ENCODE measurements at places on chromosomes 6 and 20.
A peak's percentile ranks its signal among the peaks of the same experiment; 100 is the strongest.

DNA sequence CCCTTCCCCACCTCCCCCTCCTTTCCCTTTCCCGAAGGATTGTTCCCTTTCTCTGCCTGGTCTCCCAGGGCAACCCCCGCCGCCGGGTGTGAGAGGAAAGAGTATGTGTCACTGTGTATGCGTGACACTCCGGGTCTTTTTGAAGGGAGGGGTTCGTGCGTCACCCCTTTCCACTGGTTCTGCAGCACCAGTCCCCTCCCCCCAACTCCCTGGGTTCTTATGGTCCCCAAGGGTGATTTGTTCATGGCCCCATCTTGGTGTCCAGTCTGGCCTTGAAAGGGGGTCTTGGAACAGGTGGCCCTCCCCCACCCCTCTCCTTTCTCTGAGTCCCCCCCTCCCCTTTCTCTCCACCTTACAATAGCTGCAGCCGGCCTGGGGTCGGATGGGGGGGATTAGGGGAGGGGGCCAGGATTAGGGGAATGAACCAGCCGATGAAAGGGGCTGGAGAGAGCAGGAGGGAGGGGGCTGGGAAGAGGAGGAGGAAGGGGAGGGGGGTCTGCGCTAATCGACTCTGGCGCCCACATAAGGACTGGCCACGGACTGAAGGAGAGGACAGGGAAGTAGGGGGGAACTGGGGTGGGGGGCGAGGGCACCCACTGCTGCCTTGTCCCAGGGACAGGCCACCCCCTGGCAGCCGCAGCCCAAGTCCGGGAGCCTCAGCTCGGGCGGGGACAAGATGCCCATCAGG, 1.3 kb upstream of the RING1 start:
- peak; percentile 53 for DNase-seq

DNA sequence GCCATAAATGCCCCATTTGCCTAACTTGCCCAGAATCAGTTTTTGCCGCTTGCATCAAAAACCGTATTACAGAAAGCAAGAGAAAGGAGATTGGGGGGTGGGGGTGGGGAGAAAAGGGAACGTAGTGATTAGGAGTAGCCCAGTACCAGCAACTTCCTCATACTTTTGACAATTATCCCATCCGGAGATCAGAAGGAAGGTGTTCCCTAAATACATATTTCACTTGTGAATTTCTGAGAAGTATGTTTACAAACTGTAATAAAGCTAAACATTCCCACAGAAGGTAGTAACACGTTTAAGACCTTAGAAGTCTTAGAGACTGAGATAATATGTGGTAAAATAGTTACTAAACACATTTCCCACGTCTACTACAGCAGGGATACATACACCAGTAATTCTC, 14.5 kb downstream of the PREP start:
- no peak for DNase-seq

DNA sequence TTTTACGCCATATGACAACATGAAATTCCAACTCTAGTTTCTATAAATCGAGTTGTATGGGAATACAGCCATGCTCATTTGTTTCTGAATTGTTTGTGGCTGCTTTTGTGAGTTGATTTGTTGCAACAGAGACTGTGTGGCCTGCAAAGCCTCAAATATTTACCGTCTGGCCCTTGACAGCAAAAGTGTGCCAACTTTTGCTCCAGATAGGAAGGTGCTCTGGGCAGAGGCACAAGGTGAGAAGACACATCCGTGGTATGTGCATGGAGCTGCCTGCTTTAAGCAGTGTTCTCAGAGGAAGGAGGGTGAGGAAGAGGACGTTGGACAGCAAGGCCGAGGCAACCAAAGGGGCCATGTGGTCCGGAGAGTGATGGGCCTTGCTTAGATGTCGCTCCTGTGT, 57.4 kb downstream of the IYD start:
- no peak for DNase-seq

GRCh38 chr20:59147586-59147985, 16.0 kb upstream of the ZNF831 start:
- DNase-seq: no peak

- no peak for DNase-seq
Observed at GRCh38 chr6:144017166-144018094, 9.4 kb upstream of the PLAGL1 start.

DNA sequence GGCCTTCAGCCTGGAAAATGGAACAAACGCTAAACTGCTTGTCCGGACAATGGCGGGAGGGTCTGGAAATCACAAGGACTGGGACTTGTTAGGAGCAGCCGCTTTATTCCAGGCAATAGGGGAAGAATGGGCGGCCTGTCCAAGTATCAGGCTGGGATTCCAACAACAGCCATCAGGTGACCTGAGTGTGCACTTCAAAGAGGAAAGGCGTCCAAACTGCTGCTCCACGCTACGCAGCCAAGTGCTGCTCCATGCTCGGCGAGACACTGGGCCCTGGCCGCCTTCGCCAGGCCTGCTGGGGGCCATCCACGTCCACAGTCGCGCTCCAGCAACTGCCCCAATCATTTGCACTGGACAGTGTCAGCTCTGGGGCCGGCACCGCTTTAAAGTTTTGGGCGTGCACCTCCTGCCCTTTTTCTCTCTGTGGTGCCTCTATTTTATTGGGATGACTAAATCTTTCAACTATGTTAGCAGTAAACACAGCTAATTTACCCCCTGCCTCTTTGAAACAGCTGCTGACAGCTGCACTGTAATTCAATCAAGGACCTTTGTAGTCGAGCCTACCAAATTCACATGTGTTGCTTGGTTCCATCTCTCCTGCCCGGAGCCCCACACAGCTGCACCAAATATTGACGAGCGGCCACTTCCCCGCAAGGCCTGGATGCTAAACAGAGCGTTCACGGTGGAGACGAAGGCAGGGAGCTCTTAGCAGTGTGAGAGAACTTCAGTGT, 98.3 kb downstream of the BMP7 start:
- DNase-seq: no peak

DNA sequence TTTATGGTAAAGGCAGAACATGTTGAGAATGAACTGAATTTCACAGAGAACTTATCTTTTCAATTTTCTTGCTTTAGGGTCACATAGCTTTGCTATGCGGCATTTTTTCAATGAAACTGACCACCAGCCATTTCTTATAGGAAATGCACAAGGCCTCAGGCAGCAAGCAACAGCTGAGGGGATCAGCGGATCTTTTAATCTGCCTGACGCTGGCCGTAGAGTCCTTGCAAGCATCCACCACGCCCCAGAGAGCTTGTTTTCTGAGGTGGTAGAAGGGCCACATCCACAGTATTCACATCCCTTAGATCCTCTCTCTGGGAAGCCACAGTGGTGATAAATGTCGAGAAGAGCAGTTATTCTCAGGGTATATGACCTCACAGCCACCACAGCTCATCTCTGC, 34.3 kb downstream of the FLRT3 start:
- no peak for DNase-seq

DNA sequence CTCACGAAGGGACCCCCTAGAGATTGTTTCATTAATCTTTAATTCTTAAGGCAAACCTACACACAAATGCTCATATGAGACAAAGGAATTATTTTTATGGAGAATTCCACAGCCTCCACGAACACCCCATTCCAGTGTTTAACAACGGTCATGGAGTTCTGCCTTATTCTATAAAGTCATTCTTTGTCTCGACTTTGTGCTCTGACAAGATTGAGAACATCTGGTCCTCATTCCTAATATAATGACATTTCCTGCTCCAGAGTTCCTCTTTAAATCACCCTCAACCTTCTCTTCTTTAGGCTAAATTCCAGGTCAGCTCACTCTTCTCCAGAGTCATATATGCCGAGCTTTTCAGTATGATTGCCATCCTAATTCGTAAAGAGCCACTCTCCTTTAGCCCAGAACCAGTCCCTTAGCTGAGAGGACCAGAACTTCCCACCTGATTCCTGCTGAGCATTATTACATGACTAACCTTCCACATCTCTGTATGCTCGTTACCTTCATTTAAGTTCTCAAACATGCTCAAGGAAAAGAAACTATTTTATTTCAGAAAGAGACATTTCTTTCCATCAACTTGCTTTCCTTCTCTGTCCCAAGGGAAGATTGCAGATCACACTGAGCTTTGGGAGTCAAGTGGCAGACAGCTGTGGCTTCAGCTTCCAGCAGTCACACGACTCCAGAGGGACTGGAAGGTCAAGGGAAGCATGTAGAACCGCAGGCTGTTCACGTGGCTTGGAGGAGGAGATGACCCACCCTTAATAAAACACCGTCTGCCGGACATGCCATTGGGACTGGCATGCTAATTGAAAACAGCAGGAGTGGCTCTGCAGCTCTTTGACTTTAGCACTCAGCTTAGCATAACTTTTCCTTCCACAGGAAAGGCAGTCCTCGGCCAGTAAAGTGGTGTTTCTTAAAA, 467.1 kb upstream of the HSF2 start:
- DNase-seq: peak; percentile 33

DNA sequence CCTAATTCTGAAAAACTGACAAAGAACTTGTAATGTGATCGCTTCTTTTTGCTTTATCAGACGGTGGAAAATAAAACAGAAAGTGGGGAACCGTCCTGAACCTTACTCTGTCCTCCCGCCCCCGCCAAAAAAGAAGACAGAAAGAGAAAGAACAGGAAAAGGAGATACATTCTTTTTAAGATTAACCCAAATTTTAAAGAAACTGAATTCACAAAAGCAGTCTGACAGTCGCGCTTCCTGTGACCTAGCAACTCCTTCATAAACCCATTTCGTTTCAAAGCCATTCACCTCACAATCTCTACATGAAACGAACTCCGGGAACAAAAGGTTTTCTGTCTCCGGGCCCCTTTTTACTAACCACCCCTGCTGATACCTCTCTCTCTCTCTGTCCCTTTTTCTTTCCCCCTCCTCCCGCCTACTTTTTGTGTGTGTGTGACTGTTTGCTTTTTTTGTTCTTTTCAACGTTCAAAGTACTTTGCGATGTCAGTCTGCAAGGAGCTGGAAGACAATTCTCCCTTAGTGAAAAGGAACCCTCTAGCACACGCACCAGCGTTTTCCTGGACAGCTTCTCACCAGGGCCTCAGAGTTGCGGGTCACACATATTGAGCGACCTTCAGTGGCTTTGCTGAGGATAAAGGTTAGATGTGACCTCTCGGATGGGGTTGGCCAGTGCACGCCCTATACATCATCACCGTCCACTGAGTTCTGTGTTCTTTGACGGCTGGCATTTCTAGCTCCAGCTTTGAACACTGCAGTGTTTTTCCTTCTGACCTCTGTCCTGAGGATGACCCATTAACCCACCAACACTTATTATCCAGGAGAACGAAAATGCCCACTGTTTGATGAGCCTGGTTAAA, 530 bp upstream of the NEDD9 start:
- no peak for DNase-seq

- DNase-seq: no peak
Observed at GRCh38 chr6:130187335-130188206, 35.2 kb downstream of the SAMD3 start.

DNA sequence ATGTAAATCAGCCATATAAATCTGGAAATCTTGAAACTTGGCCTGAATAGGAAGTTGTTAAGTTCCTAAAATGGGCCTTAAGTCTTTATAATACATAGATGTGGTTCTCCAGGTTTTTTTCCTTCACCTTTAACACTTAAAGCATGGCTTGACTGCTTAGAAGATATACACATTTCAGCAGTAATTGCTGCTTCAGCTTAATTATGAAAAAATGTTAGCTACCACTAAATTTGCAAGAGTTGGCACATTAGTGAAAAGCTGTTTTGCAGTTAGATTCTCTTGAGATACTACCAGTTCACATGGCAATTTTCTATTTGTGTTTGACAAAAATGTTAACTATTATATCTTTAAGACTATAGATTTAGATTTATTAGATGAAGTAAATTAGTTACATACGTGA, 72.7 kb upstream of the MYO6 start:
- no peak for DNase-seq

DNA sequence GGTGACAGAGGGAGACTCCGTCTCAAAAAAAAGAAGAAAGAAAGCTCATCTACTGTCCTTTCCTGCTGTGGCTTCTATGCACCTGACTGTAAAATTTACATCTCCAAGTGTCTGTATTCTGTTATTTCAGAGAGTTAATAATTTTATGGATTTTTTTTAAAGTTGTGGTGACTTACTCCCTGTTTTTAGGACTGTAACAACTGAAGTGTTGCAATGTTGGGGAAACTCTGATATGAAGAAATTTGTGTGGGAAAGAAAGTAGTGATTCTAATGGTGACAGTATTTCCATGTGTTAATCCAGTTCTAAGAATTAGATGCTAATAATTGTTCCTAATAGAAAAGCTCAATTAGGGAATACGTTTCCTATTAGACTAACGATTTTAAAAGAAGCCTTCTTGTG, 27.4 kb downstream of the STX11 start:
- DNase-seq: no peak

- no peak for DNase-seq
Observed at GRCh38 chr20:54624706-54625390, 149.5 kb downstream of the DOK5 start.

DNA sequence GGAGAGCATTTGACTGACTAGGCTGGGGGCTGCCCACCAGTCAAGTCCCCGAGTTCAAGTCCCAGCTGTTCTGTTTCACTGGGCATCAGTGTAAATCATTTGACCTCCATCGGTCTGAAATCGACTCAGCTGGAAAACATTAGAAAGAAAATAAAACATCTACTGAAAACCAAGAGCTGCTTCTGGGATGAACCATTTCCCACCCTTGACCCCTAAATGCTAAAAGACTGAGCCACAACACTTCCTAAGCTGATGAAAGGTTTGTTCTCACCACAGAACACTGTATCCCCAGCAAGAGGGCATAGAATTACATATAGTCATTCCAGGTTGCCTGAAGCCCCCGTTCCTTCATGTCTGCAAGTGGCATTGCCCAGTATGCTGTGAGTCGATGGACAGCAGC, 237.0 kb upstream of the TAB2 start:
- peak; percentile 64 for DNase-seq

- DNase-seq: no peak
Observed at GRCh38 chr6:139422105-139423036, 47.9 kb upstream of the CITED2 start.

- peak; percentile 25 for DNase-seq
Observed at GRCh38 chr6:151240036-151240685, 394 bp downstream of the AKAP12 start.

- peak; percentile 27 for DNase-seq
Observed at GRCh38 chr6:113381959-113382358, 475.2 kb upstream of the MARCKS start.

DNA sequence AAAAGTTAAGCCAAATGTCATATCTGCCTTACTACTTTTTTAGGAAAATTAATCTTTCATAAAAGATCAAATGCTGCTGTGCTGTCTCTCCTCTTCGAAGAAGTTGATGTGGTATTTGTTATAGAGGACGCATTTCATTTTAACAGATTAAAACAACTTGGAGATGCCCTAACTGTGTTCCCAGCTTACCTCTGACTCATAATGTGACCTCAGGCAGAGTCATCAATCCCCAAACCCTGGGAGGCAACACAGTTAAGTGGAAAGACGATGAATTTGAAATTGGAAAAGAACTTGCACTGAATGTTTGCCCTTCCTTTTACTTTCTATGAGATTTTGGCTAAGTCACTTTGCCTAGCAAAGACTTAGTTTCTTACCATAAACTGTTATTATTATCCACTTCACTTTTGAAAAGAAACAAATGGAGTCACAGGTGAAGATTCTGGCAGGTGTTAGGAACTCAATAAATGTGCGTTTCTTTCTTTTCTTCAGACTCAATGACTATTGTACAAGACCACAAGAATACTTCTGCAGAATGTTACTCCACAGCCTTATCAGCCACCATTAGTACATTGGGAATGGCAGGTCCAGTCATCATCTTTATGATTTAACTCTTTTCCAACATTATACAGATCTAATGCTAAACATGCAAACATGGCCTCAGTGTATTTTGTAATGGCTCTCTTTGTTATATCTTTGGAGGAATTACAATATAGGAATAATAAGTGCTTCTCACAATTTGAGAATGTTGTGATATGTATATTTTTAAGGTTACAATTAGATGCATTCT, 102.6 kb downstream of the COL21A1 start:
- peak; percentile 53 for DNase-seq

Measured in renal cortical epithelial cell (primary cell).